Activated CD4-positive, alpha-beta T cell treated with anti-CD3 and anti-CD28 coated beads, Interleukin-2, amount 50 U/mL, for 24 hours (primary cell): ENCODE measurements at places on chromosomes 2 and 18.
A peak's percentile ranks its signal among the peaks of the same experiment; 100 is the strongest.

- no peak for DNase-seq
Observed at GRCh38 chr2:69205491-69205890, 181.5 kb downstream of the GFPT1 start.

GRCh38 chr2:132669908-132670495 lies at the start of gene LYPD1:
Gene LYPD1, minus strand, starts transcription at chr2:132670205. Its CDS starts 273 bp downstream, at chr2:132669932.
- DNase-seq, result no peak

- peak; percentile 65 for DNase-seq
Observed at GRCh38 chr2:217789003-217789735, 213.6 kb downstream of the TNS1 start.

GRCh38 chr2:1864981-1865421 lies 120.7 kb upstream of the PXDN start:
- DNase-seq, result no peak

DNA sequence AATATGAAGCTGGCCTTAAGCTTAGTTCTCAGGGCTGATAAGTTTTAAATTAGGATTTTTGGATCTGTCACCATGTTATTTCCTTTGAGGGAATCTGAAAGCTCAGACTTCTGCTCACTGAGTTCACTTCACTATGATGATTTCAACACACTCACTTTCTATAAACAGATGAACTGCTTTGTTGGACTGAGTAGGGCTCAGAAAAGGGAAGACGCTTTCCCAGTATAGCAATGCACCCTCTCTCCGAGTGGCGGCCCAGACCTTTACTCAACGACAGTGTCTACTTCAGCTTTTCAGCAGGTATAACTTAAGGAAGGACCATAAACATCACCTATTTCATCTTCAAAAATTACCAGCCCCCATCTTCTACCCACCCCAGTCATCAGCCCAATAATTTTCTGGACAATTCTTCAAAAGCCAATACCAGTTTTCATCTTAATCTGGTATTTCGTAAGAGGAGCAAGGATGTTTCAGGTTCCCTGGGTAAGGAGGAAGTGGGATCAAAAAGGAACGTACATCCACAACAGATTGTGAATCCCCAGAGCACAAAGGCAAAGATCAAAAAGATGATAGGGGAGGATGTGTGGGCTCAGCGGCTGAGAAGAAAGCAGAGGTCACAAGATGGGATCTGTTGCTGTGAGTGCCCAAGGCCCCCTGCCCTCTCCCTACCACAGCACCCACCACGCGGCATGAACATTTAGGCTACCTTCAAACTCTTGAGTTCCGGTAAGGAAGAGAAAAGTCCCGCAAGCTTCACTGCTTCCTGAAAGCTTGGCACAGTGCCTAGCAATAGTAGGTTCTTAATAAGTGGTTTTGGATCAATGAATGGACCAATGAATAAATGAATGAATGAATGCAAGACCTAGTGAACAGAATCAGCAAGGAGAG lies 41.9 kb downstream of the LPIN2 start:
- DNase-seq, result no peak

GRCh38 chr2:17422061-17422460 lies 96.2 kb downstream of the RAD51AP2 start:
- DNase-seq, result no peak

DNA sequence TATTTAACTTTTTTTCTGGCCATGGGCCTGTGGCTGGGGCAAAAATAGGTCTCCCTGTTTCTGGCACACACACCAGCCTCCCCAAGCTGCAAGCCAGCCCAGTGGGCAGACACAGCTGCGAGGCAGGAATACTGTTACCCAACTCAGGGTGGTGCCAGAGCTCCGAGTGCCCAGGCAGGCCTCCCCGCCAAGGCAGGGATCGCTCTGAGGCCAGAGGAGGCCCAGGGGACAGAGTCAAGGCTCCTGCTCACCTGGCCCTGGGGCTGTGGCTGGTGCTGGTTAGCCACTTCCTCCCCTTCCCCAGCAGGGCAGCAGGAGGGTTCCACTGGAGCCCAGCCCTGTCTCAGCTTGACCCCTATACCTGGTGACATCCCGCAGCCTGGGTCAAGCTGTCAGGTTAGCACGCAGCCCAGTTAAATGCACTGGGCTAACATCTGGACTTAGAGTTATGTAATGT lies 67.1 kb upstream of the EPAS1 start:
- DNase-seq, result no peak

GRCh38 chr2:65343386-65343785 lies 89.0 kb downstream of the SPRED2 start:
- no peak for DNase-seq

DNA sequence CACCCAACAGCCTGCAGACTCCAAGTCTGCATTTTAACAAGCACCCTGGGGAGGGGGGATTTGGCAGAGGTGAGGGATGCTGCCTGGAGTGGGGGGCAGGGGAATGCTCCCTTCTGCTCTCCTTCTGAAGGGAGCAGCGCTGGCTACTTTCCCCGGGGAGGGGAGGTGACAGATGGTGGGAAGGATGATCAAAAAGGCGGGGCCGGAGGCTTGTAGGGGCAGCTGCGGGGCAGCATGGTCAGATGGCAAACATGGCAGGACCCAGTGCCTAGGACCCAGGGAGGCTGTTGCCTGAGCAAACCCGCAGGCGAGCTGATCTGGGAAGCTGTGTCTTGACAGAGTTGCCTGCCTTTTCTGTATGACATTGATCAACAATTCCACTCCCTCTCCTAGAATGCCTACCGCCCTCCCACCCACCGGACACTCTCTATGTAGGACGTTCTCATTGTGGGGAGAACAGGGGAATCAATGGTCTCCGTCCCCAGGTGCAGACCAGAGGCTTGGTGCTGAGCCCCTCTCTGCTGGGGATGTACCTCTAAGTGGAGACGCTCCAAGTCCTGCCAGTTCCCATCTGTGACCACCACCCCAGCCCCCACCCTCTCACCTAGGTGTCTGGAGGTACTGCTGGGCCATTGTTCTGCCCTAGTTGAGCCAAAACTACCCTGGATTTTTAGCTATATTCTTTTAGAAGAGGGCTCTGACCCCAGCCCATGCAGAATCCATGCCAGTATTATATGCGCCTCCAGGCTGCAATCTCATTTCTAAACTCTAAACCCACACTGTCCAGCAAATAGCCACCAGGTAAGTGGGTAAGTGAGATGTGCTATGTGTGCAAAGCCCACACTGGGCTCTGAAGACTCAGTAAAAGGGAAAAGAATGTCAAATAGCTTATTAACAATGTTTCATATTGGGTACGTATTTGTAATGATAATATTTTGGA lies 89.7 kb upstream of the SEC11C start:
- no peak for DNase-seq

DNA sequence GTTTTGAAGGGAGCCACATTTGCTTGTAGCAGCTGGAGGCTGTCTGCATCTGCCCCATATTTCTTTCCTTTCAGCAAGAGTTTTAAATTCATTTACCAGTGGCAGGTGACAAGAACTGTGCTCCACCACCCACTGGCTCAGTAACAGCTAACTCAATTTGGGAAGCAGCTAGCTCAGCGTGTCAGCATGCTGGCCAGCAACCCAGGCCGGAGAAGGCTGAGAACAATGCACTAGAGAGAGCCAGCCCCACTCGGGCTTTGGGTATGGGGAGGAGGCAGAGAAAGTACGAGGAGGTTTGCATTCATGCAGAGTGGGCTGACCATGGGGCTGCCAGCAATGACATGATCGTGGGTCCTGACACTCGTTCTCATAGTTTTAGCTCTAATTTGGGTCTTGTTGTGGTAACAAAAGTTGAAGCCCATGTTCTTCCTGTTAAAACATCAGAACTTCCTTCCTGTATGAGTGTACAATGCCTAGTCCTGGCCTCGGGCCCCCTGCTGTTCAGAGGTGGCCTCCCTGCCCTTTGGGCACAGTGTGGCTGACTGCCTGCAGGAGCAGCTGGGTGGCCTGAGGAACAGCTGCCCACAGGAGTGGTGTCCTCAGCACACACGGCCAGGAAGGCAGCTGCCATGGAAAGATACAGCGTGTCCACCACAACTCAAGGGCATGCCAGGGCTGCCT lies 23.0 kb downstream of the CDC42EP3 start:
- no peak for DNase-seq

DNA sequence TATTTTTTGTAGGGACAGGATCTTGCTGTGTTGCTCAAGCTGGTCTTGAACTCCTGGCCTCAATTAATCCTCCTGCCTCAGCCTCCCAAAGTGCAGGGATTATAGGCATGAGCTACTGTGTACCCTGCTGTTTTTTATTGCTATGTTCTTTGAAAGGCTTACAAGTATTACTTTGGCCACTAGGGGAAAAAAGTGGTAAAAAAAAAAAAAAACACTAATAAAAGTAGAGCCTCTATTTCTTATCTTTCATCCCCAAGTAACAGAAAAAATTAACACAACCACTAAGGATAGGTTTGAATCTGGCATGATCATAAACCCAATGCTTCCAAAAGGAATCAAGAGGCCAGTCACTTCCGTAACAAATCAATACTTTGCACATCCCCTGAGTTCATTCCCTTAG lies 11.6 kb downstream of the NOL10 start:
- DNase-seq, result no peak

- DNase-seq, result no peak
Observed at GRCh38 chr2:15170070-15170775, 390.9 kb downstream of the NBAS start.

DNA sequence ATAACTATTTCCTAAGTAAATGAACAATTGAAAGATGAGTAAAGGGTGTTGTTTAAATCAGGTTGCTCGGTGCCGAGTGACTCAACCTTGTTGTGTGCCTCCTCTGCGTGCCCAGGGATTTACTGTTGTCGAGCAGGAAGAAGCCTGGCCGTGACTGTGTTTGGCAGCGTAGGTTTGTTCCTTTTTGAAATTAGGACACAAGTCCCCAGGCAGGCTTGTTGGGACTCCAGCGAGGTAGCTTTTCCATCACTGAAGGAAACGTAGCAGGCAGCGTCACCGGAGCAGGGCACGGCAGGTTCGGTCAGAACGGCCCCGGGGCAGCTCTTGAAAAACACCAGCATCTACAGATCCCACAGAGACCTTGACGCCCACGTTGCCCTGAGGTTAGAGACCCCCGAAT lies 48.6 kb downstream of the TMEM18 start:
- DNase-seq, result no peak

DNA sequence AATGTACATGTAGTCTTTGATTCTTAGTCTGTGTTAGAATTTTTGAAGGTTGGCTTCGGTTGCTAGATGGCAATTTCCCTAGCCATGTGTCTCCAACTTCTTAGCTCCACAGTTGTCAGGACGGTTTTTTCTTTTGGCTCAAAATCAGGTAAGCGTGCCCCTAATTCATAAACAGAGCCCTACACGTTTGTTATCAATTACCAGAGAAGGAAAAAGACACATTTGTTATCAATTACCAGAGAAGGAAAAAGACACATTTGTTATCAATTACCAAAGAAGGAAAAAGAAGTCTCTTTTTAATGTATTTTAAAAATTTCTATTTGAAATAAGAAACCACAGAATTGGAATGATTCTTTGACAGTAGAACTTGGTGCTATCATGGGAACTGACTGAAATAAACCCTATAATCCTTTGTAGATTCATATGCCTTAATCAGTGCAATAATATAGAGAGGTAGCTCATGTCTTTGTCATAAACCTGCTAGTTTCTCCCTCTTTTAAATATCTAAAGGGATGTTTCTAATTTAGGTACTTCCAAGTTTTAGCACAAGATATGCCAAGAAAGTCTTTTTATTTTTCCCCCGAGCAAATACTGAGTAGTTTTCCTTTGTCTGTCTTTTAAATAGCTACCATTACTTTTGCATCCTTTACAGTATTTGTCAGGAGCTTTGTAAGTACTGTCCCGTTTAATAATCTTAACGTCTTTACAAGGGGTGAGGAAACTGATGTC lies 35.9 kb downstream of the CAMKMT start:
- DNase-seq, result no peak

- no peak for DNase-seq
Observed at GRCh38 chr2:70854411-70854810, 18.8 kb upstream of the CD207 start.

- no peak for DNase-seq
Observed at GRCh38 chr18:69358212-69358895, 42.3 kb upstream of the DOK6 start.

GRCh38 chr18:22999212-22999611 lies 66.1 kb downstream of the RBBP8 start:
- no peak for DNase-seq
